ENCODE measurements at places on chromosomes 1 and 21.

- no peak for DNase-seq
These were observed 13.9 kb upstream of the XPR1 start for GRCh38 chr1:180617774-180618395.

- no peak for DNase-seq
These were observed 7.5 kb upstream of the IGSF5 start for GRCh38 chr21:39737376-39738000.

DNA sequence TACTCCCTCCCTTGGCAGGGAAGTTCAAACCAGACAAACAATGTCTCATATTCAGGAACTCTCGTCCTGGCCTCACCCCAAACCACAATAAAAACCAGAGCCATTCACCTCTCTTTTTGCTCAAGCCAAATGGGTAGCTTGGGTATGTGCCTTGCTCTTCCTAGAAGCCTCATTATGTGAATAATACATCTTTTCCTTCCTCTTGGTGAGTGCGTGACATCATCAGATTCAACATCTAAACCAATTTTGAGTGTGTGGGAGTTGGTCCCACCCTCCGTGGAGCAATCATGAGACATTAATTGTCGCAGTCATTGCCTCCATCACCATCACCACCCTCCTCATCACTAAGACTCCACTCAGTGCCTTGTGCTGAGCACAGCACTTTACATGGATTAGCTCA lies 482.9 kb downstream of the PTPRU start:
- no peak for DNase-seq

GRCh38 chr1:64488862-64489261 lies 18.9 kb downstream of the CACHD1 start:
- no peak for DNase-seq

DNA sequence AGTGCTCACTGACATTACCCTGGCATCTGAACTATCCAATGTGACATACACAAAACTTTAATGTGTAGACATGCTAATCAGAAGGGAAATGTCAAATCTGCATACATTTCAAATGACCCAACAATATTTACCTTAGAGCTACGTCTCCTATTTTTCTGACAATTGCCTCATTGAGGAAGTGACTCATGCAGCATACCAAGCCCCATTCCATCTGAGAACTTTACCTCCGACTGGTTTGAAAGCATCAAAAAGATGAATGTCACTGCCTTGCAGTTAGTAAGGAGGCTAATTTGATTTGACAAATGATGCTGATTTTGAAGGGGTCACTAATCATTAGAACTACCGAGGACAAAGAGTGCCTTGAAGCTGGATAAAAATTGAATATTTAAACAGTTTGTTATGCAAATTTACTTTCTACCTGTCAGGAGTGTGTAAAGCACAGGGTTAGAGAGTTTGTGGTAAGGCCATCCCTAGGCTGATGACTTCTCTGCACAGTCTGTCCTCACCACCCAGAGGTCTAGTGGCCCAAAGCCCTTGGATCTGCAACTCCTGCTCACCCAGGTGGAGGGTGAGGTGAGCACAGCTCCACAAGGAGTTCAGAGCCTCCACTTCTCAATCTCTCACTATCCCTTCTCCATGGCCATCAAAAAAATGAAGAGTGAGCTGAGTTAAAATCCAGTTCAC lies 500.3 kb upstream of the C1orf87 start:
- DNase-seq = no peak

DNA sequence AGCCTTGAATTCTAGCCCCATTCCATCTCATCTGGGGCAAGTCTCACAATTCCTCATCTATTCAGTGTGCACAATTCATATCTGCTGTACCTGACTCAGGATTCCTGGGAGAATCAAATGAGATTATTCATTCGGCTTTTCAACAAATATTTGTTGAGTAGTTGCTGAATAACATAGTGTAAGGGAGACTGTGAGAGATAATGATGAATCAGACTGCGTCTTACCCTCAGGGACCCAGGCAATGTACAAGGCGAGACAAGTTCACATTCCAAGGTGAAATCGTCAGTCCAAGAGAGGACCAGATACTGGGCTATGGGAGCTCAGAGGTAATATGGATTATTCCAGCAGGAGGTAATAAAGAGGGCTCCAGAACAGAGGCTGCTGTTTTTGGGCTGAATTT lies 67.8 kb upstream of the SMYD2 start:
- no peak for DNase-seq

DNA sequence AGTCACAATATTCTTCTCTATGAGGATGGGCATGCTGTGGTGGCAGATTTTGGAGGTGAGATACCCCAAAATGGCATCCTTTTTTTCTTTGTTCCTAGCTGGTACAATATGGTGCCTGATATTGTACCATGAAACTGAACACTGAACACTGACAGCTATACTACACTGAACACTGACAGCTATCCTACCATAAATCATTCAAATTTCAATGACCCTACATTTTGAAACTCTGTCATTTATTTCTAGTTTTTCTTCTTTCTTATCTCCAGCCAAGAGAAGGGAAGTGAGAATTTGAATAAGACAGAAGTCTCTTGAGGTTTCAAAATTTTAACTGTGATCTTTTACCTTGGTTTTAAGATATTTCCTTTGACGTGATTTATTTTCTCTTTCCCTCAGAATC lies 76.3 kb downstream of the LRRC53 start:
- DNase-seq = no peak

GRCh38 chr1:192598589-192598988 lies 23.0 kb downstream of the RGS1 start:
- DNase-seq = no peak

DNA sequence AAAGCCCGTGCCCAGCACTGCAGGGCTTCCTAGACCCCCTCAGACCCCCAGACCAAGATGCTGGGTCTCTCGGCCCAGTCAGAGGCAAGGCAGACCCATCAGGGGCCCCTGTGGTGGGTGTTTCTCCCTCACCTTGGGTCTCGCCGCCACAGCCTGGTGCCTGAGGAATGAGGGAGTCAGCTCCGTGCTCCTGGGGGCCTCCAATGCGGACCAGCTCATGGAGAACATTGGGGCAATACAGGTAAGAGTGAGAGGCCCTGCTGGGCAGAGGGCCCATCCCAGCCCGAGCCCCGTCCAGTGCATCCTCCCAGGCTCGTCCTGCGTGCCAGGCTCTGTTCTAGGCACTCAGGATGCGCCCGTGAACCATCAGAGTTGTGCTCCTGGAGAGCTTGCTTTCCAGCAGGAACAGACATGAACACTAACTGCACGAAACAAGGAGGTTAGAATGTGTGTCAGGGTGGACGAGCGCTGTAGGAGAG lies 51.5 kb downstream of the KCNAB2 start:
- no peak for DNase-seq

DNA sequence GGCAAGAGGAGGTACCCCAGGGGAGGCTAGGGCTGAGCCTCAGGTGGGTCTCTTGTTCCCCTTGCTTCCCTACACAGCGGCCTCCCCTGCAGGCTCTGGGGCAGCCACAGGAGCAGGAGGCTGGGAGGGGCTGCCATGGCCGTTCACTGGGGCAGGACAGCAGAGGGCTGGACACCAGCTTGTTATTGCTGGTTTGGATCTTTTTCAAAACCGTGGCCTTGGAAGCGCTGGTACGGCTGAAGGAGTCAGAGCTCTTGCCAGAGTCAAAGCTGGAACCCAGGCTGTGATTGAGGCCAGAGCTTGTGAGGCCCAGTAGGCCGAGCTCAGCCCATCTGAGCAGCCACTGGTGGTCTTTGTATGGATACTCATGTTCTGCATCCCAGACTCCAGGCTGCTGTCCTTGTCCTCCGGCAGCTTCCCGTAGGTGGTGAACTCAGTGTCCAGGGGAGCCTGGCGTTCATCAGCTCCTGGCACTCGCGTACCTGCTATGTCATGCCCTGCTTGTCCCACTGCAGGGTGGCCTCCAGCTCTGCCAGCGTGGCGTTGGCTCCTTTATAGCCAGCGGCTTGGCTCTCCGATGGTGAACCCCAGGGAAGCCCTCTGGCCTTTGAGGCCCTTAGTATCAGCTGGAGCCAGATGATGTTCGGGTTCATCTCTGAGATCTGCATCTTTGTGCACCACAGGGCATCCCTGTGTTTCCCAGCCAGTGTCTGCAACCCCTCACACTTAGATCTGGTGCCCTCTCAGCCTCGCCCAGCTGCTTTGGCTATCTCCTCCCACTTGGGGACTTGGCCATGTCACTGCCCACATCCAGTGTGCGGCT lies 40.3 kb upstream of the THEM4 start:
- no peak for DNase-seq

DNA sequence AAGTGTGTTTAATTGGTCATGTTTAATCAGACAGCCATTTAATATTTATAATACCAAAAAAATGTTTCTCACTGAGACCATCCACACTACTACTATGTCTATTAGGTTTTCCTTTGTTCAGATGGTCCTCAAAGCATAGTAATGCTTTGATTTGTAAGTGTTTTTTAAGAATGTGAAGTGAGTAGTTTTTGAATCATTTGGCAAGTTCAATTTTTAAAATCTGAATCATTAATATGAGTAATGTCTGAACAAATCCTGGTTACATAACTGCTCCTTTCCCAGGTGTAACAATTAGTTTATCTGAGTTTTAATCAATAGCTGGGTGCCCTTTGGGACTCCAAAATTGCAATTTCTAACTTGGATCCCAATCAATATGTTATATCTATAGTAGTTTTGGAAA lies 23.5 kb upstream of the RPL5 start:
- DNase-seq = no peak

- DNase-seq = no peak
These were observed 43.0 kb downstream of the ACOT7 start for GRCh38 chr1:6350416-6351088.

GRCh38 chr1:246156847-246157246 lies 350.2 kb downstream of the SMYD3 start:
- no peak for DNase-seq

DNA sequence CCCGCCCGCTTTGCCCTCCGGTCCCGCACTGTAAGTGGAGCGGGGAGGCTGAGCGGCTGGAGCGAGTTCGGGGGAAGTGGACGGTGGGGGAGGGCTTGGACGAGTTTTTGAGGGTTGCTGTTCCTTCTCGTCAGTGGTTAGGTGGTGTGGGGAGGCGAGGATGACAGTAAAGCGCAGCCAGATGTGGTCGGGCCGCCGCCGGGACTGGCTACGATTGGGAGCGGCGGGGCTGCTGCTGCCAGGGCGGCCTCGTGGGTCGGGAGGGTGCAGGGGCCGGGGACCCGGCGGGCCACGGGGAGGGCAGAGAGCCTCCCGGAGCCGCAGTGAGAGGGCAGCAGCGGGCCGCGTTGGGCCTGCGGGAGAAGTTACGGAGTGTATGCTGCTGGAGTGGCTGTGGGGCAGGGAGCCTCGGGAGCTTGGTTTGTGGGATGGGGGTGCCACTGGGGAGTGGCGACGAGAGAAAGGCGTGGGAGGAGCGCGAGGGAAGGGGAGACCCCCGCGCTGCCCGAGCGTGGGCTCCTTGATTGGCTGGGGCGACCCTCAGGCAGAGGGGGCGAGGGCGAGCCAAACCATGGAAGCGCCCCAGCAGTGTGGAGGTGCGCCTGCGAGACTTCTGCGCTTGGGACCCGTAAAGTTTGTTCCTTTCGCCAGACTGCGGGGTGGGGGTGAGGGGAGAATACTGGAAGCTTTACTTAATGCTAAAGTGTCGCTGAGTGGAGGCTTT lies 2.1 kb downstream of the ADGRL2 start:
- no peak for DNase-seq

- no peak for DNase-seq
These were observed 241.1 kb upstream of the KIAA0040 start for GRCh38 chr1:175433532-175434282.

DNA sequence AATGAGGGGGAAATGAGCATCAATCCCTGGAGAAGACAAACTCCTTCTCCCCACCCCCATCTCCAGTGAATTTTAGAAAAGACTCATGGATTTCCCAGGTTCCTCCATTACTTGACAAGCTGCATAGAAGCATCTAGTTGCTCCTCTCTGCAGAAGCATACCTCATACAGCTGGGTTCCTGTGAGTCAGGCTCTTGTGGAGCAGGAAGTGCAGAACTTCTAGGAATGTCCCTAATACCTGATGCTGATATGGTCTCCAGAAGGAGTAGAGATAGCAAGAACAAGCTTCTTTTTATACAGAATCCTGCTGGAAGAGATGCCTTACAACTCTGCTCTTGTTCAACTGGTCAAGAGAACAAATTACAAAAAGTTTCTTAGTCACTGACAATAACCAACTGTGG lies 105.5 kb downstream of the TNR start:
- DNase-seq = no peak

GRCh38 chr1:102790997-102791396 lies 317.3 kb downstream of the COL11A1 start:
- DNase-seq = no peak

GRCh38 chr1:235093013-235093695 lies 35.5 kb downstream of the TOMM20 start:
- no peak for DNase-seq

- no peak for DNase-seq
These were observed 14.5 kb upstream of the CDC42 start for GRCh38 chr1:22038036-22038435.

DNA sequence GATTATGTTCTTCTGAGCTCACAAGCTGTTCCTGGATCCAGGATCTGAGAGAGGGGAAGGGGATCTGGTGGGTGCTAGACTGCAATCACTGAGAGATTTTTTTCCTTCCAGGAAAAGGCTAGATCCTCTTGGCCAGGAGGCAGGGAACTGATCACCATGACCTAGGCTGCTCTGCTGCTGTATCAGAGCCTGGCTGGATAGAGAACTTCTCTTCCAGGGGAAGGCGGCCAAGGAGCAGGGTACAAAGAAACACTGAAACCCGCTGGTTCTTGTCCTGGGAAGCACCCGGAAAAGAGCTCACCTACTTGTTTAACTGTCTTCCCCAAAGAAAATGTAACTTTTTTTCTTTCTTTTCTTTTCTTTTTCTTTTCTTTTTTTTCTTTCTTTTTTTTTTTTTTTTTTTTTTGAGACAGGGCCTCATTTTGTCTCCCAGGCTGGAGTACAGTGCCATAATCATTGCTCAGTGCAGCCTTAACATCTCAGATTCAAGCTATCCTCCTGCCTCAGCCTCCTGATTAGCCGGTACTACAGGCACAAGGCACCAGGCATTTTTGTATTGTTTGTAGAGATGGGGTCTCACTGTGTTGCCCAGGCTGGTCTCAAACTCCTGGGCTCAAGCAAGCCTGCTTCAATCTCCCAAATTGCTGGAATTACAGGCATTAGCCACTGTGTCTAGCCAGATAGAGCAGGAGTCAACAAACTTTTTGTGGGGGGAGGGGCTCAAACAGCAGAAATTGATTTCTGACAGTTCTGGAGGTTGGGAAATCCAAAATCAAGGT lies 12.4 kb upstream of the RPS6KA1 start:
- DNase-seq = no peak

DNA sequence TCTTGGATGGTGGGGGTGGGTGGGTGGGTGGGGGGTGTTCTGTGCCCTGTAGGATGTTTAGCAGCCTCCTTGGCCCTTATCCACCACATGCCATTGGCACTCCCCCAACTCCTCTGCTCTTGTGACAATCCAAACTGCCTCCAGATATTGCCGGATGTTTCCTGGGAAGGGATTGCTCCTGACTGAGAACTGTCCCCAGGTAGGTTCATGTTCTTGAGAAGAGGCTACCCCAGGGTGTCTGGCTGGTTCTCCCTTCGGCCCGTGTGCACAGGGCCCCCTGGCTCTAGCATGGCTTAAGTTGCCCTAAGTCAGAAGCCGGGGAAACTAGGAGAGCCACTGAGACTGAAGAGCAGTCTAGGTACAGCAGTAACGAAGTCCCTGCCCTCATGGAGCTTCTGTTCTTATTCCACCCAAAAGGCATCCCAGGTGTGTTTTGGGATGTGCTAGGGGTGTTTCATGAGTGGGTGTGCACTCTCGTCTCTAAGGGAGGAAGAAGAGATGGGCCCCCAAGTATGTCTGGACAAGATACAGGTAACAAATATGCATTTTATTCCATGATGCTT lies 19.8 kb upstream of the THRAP3 start:
- DNase-seq = no peak

- DNase-seq = no peak
These were observed 57.2 kb downstream of the TOR1AIP2 start for GRCh38 chr1:179820226-179820970.

- DNase-seq = no peak
These were observed 163.3 kb downstream of the RHOU start for GRCh38 chr1:228898582-228898992.

All from activated naive CD4-positive, alpha-beta T cell treated with anti-CD3 and anti-CD28 coated beads, Interleukin-2, amount 50 U/mL, for 16 hours (primary cell).